GM12864 (cell line): ENCODE measurements at places on chromosomes 1 and 21.

DNA sequence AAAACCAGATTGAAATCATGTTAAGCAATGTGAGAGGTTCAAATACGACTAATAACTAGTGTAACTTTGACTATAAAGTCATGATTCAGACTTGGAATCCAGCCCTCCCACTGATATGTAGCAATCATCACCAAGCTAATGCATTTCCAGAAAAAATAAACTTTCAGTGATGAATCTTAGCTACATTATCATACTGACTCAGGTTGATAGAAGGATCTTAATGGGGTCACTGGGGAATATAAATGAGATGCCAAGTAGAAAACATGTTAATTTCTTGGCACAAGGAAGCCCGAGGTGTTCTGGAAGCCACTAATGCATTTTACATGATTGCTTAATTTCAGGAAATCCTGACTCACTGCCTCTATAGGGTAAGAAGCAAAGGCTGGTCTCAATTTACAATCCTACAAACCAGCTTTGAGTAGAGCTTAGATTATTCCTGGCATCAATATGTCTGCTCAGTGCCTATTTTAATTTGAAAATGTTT, 67.7 kb downstream of the SELENOF start:
- DNase-seq, result no peak

- no peak for DNase-seq
These were observed 11.2 kb upstream of the KLHDC7A start for GRCh38 chr1:18469514-18469913.

- DNase-seq, result no peak
These were observed 30.4 kb upstream of the JAK1 start for GRCh38 chr1:64996541-64997257.

DNA sequence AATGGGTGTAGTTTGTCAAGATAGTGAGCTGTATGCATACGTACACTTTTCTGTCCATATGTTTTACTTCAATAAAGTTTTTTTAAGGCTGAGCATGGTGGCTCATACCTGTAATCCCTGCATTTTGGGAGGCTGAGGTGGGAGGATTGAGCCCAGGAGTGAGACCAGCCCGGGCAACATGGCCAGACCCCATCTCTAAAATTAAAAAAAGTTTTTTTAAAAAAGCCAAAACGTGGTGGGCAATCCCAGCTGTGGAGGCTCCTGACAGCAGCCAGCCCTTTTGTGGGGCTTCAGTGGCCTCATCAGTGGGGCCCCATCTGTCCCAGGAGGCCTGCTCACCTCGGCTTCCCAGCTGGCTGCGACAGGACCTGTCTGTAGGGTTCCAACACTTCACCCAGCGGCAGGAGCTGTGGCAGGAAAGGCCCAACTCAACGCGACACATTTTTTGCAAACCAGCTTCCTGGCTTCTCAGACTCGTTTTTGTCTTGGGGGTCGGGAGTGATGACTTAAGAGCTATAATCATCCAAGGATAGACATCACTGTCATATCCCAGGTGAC, 56.9 kb upstream of the LBR start:
- DNase-seq, result no peak

DNA sequence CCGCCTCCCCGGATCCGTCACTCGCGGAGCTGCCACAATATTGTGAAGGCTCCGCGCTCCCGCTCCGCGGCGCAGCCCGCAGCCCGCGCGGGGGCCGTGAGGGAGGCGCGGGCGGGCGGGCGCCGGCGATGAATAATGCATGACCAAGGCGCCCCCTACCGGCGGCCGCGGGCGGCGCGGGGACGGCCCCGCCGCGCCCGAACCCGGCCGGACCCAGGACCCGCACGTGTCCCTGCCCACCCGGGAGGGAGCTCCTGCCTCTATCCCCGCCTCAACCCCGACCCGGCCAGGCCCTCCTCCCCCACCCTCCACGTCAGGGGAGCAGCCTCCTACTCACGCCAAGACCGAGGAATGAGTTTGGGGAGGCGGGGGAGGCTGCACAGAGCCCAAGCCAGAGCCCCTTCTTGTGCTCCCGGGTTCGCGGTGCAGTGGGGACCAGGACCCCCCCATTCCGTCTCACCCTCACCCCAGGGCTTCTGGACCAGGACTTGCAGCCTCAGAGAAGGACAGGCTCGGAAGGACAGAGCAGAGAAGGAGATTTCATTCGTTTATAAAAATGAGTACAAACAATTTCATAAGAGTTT, 70.8 kb upstream of the CASZ1 start:
- no peak for DNase-seq

GRCh38 chr1:201713086-201713810, 115.7 kb upstream of the IPO9 start:
- DNase-seq, result no peak

- no peak for DNase-seq
These were observed 27.8 kb downstream of the SELL start for GRCh38 chr1:169683661-169684060.

DNA sequence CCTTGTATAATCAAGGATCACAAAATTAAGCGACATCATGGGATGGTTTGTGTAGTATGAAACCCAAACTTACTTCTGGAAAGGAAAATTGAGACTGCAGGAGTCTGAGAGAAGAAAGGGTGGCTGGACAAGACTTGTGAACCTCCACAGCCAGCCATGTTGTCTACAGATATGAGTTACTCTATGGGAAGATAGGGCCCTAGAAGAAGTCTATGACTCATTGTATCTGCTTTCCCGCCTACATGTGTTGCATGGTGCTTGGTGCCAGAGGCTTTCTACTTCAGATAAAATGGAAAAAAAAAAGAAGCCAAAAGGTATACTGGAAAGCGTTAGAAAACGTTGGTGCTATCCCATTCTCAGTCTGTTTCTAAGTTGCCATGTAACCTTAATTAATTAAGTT, 18.7 kb upstream of the OR6N2 start:
- DNase-seq, result no peak

GRCh38 chr1:182977480-182977879, 24.5 kb upstream of the SHCBP1L start:
- no peak for DNase-seq

DNA sequence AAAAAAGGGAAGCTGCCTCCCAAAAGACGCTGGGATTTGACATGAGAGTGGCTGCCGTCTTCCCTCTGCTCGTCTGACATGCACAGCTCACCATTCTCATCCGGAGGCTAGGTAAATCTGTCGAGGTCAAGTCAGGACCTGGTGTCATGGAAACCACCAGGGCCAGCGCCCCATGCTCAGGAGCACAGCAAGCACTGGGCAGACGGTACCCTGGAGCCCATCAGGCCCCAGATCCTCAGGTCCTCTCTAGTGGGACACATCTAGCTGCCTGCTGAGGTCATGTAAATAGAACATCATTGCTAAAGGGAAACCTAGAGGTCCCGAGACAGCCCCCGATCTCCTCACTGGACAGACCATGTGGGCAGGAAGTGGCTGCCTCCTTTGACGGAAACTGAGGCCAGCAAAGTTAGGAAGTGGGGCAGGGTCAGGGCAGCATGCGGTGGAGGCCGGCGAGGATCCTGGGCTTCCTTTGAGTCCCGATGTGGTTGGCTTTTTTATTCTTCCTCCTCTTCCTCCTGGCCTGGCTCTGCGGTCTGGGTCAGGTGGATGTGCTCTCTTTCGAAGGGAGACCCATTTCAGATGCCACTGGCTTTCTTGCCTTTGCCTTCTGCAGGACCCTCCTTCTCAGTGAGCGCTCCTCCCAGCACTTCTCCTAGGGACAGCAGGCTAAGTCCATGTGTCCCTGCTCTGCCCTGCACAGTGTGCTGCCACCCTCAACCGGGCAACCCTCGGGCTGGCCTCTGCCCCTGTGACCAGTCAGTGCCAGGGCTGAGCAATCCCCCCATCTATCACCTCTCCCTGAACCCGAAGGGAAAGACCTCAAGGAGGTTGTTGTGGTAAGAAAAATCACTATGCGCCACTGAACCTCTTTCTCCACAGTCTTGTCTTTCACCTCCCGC, 5.9 kb downstream of the AGT start:
- DNase-seq, result no peak

- DNase-seq, result no peak
These were observed 15.7 kb downstream of the IFI6 start for GRCh38 chr1:27656157-27656893.

GRCh38 chr1:243968413-243968812, 82.7 kb upstream of the ZBTB18 start:
- no peak for DNase-seq
